ENCODE measurements at places on chromosomes 16 and 17. TPM values are rescaled to one million over a fixed set of nuclear protein-coding genes. Genes with fewer than 3 reads are reported as not detected.

DNA sequence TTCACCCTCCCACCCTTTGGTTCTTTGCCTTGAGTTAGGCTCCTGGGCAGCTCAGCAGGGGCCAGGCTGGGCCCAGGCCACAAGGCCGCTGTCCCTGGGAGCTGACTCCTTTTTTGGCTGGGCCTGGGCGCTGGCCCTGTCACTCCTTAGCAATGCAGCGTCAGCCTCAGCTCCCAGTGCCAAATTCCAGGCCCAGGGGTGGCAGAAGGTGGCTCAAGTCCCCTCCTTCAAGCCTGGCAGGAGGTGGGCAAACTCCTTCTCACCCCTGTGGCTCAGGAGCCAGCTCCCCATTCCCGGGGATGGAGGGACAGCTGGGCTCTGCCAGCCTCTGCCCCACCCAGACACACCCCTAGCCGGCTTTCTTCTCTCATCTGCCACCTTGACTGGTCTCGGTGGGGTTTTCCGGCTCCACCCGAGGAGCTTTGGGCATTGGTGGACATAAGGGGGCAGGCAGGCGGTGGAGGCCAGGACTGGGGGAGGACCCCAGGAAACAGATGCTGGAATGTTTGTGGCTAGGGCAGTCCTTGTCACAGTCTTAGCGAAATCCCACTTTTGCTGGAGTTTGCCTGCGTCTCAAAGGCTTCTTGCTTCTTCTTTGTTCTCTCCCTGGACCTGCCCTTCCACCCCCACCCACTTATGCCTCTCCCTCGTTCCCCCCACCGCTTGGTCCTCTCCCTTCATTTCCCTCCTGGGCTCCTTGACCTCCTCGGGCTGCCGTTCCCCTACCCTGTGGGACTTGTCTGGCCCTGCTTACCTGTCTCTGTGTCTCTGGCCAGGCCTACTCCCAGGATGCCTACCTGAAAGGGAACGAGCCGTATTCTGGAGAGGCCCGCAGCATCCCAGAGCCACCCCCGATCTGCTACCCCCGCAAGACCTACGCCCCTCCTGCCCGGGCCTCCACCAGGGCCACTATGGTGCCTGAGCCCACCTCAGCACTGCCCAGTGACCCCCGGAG, 37.4 kb downstream of the ARHGAP23 start:
- H3K27me3 ChIP-seq = no peaks in the 10 kb centered on the region
- no peaks in the 10 kb centered on the region for H3K36me3 ChIP-seq
- no peak for DNase-seq
- no peaks in the 10 kb centered on the region for H3K4me1 ChIP-seq
- H3K27ac ChIP-seq = no peak overlapping the region
- no peak overlapping the region for H3K4me3 ChIP-seq

GRCh38 chr16:3731126-3731935, 14.0 kb upstream of the TRAP1 start:
- no peak overlapping the region for H3K4me3 ChIP-seq
- no peak for DNase-seq
- no peak overlapping the region for H3K27ac ChIP-seq
- H3K4me1 ChIP-seq = no peaks in the 10 kb centered on the region
- no peaks in the 10 kb centered on the region for H3K27me3 ChIP-seq

GRCh38 chr17:8326511-8327302, 12.9 kb upstream of the ODF4 start:
- H3K27ac ChIP-seq = no peak overlapping the region
- H3K4me1 ChIP-seq = no peaks in the 10 kb centered on the region
- H3K4me3 ChIP-seq = no peak overlapping the region

DNA sequence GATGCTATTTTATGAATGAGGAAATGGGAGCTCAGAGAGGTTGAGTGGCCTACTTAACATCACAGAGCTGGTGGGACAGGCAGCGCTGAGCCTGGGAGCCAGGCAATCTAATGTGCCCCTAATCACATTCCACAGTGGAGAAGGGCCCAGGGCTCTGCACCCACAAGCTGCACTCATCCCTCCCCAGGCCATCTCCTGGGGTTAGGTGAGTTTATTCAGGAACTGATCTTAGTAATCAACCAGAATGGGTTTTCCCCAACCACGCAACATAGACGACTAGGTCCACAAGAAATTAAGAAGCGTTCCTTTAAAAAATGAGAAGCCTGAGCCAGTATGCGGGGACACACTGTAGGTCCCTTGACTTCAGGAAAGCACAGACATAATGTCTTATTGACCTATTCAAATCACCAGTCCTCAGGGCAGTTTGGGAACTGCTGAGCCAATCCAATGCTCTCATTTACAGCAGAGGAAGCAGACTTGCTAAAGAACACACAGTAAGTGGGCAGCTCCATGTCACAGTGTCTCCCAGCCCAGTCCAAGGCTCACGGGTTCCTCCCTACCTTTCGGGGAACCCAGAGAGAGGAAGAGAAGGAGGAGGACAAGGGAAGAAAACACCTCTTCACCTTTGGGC, 2.3 kb downstream of the MPP3 start:
- no peak for DNase-seq
- no peak overlapping the region for H3K4me3 ChIP-seq
- H3K36me3 ChIP-seq = peaks cover 29% of the 10 kb centered on the region

GRCh38 chr16:48879223-48880122, 269.5 kb upstream of the N4BP1 start:
- H3K4me3 ChIP-seq = no peak overlapping the region
- DNase-seq = no peak
- H3K27ac ChIP-seq = no peak overlapping the region
- H3K4me1 ChIP-seq = no peaks in the 10 kb centered on the region

B3GNT9 gene
- 2.8 TPM for total RNA-seq

MT1A gene
- total RNA-seq = not detected

RAB37 gene
- total RNA-seq = 0.17 TPM

TPSB2 gene
- not detected for total RNA-seq

NHERF2 gene
- total RNA-seq = 160 TPM
